Esophagus mucosa (tissue), 1 donor: ENCODE measurements at places on chromosomes 3 and 15. TPM values are rescaled to one million over a fixed set of nuclear protein-coding genes. Genes with fewer than 3 reads are reported as not detected.

GRCh38 chr15:39593656-39594445 is 13.0 kb downstream of the THBS1 start:
- no peak for ATAC-seq

- peak; percentile 70 for ATAC-seq
Measured at GRCh38 chr15:90680371-90680935, 36.7 kb upstream of the BLM start.

GRCh38 chr15:99619712-99620111 is 53.9 kb downstream of the MEF2A start:
- ATAC-seq: no peak

DNA sequence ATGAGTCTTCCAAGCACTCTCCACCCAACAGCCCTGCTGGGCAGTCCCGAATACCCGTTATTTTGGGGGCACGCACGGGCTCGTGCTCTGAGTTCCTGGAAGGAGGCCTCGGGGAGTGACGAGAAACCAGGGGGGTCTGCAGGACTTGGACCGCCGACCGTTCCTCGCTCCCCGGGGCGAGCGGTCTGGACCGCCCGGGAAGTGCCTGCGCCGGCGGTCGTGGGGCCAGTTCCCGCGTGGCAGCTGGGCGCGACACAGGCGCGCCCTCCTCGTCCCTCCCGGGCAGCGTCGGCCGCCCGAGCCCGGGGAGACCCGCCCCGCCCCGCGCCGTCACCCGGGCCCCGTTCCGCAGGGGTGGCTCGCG is 387 bp downstream of the GNB4 start:
- peak; percentile 81 for ATAC-seq

DNA sequence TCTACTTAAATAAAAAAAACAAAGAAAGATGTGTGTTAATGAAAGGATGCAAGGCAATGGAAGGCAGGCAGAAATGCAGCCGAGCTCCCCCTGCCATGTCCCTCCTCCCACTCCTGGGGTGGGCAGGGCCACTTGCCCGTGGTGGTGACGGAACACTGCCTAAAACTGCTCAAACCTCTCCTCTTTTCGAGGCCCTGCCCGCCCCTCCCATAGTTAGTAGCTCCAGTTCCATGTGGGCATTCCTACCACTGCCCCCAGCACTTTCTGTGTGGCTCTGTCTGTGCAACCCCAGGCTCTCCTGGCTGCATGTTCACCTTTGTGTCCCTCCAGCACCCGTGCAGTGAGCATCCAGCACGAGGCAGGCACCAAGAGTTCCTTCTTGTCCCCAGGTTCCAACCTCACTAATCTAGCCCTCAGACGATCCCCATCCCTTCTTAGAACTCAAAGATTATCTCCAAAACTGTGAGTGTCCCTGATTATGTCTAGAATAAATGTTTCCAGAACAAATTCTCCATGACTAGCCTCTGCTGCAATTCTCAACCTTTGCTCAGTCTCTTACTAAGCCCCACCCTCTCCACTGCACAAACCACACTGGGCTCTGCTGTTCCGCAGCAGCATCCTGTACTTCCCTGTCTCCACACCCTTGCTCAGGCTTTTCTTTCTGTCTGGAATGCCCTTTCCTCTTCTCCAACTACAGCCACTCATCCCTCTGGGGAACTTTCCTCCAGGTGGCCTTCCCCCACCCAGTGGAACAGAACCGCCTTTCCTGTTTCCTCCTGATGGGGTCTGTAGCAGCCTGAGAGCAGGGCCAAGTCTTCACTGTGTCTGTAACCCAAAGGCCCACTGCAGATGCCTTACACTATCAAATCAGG is 32.6 kb upstream of the SPTBN5 start:
- no peak for ATAC-seq

DNA sequence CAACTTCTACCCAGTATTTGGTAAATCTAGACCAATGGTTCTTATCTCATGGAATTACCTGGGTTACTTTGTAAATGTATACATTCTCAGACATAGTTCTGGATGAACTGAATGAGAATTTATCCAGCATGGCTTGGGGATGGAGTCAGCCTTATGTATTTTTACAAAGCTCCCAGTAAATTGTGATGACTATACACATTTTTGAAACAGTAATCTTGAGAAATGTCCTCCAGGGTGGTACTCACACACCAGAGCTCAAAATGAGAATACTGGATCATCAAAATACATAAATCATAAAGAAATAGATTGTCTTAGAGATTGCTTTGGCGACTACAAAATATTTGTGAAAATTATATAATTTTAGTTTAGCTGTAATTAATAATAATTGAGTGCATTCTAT is 722.1 kb upstream of the DPPA4 start:
- no peak for ATAC-seq

DNA sequence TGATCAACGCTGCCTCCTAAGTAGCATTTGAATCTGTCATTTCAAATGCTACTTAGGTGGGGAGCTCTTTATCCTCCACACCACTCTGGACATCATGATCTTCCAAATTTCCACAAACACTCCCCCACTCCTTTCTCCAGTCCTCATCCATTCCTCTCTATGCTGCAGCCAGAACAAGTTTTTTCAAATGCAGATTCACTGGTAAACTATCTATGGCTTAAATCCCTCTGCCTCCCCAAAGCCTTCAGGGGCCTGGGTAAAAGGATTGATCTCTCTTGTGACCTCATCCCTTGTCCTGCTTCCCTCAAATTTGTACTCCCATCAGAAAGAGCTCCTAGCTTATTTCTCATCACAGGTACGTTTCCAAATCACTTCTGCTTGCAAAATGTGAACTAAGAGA is 1.3 kb upstream of the AEN start:
- ATAC-seq: no peak

GRCh38 chr3:122079524-122080206 is 24.5 kb downstream of the CD86 start:
- ATAC-seq: no peak

- peak; percentile 79 for ATAC-seq
Measured at GRCh38 chr15:82832601-82833361, 23.4 kb downstream of the WHAMM start.

GRCh38 chr15:71939981-71940588 is 129.7 kb downstream of the NR2E3 start:
- ATAC-seq: no peak

GRCh38 chr3:159941038-159942000 is 47.3 kb upstream of the IL12A start:
- ATAC-seq: no peak

DNA sequence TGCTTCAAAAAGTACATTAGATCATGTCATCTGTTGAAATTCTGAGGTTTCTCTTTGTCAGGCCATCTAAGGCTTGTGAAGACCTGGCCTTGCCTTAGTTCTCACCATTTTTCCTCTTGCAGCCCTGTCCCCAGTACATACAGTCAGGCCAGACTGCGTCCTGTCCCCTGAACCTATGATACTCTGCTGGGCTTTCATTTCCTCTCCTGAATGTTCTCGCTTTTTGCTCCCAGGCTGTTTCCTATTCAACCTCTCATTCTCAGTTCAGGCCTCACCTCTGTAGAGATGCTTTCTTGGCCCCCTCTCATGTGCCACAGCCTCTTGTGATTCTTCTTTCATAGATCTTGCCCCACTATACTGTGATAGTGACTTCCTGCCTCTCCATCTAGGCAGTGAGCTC is 648.8 kb upstream of the KCNMB2 start:
- no peak for ATAC-seq

Gene SCN5A
- total RNA-seq: not detected

Gene CHRFAM7A
- not detected for total RNA-seq

Gene CTXN2
- total RNA-seq: not detected

Gene FGD5
- 2.5 TPM for total RNA-seq
